ENCODE measurements at places on chromosomes 16 and 17. TPM values are rescaled to one million over a fixed set of nuclear protein-coding genes. Genes with fewer than 3 reads are reported as not detected.
A peak's percentile ranks its signal among the peaks of the same experiment; 100 is the strongest.

DNA sequence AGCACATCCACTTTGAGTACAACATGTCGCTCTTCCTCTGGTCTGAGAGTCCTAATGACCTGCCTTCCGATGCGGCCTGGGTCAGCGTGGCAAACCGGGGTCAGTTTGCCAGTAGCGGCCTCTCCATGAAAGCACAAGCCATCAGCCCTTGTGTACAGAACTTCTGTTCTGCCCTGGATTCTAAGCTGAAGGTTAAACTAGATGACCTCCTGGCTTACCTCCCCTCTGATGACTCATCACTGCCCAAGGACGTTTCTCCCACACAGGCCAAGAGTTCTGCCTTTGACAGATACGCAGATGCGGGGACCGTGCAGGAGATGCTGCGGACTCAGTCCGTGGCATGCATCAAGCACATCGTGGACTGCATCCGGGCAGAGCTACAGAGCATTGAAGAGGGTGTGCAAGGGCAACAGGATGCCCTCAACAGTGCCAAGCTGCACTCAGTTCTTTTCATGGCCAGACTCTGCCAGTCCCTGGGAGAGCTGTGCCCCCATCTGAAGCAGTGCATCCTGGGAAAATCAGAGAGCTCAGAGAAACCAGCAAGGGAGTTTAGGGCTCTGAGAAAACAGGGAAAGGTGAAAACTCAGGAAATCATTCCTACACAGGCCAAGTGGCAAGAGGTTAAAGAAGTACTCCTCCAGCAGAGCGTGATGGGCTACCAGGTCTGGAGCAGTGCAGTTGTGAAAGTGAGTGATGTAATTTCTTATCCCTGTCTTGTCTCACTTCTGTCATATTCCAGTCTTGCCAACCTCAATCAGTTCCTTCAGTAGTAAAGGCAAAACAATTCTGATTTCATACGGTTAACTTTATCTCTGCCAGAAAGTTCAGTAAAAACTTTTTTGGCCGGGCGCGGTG, 8.6 kb downstream of the COG1 start:
- DNase-seq: no peak
- no peak overlapping the region for H3K4me3 ChIP-seq
- peaks cover 99% of the 10 kb centered on the region for H3K36me3 ChIP-seq
- no peaks in the 10 kb centered on the region for H3K27me3 ChIP-seq

CYB5B gene
- total RNA-seq: 69.0 TPM

DNA sequence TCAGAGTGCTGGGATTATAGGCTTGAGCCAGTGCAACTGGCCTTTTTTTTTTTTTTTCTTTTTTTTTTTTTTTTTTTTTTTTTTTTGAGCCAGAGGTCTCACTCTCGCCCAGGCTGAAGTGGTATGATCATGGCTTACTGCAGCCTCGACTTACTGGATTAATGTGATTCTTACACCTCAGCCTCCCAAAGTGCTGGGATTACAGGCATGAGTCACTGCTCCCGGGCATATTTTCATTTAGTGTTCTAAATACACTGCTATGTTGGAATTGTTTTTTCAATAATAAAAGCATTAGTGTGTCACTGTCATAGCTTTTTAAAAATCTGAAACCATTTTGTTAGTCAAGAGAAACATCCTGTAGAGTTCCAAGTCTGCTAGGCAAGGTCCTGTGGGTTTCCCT, 40.3 kb downstream of the NDE1 start:
- no peak overlapping the region for H3K4me3 ChIP-seq
- no peaks in the 10 kb centered on the region for H3K4me1 ChIP-seq
- no peak for DNase-seq
- H3K36me3 ChIP-seq: peaks cover 90% of the 10 kb centered on the region
- no peak overlapping the region for H3K27ac ChIP-seq

DNA sequence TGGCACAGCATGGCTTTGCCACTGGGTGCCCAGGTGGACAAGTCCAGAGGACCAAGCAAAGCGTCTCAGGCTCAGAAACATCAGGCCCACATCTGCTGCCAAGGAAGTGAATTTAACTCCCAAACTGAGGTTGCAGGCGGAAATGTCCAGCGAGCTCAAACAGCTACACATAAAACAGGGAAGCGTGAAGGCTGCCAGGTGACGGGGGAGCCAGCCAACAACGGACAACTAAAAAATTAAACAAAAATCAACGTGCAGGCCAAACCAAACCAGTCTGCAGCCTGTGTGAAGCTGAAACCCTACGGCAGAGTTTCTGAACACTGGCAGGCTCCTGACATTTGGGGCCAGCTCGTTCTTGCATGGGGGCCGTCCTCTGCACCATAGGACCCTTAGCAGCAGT, 2.5 kb downstream of the TK1 start:
- H3K4me3 ChIP-seq: no peak overlapping the region
- no peak for DNase-seq
- H3K27ac ChIP-seq: no peak overlapping the region
- H3K4me1 ChIP-seq: peaks cover 35% of the 10 kb centered on the region
- H3K36me3 ChIP-seq: no peaks in the 10 kb centered on the region

GRCh38 chr16:4836727-4837126, 10.4 kb downstream of the GLYR1 start:
- peaks cover 91% of the 10 kb centered on the region for H3K36me3 ChIP-seq
- H3K27me3 ChIP-seq: no peaks in the 10 kb centered on the region
- H3K4me1 ChIP-seq: peaks cover 56% of the 10 kb centered on the region
- peak overlapping the region; percentile 93 for H3K27ac ChIP-seq

Data from left ventricle myocardium inferior (tissue), 1 donor.